HEK293T (cell line): ENCODE measurements at places on chromosomes 5 and 9.

- DNase-seq: no peak
Observed at GRCh38 chr5:178586396-178586795, 3.8 kb downstream of the COL23A1 start.

DNA sequence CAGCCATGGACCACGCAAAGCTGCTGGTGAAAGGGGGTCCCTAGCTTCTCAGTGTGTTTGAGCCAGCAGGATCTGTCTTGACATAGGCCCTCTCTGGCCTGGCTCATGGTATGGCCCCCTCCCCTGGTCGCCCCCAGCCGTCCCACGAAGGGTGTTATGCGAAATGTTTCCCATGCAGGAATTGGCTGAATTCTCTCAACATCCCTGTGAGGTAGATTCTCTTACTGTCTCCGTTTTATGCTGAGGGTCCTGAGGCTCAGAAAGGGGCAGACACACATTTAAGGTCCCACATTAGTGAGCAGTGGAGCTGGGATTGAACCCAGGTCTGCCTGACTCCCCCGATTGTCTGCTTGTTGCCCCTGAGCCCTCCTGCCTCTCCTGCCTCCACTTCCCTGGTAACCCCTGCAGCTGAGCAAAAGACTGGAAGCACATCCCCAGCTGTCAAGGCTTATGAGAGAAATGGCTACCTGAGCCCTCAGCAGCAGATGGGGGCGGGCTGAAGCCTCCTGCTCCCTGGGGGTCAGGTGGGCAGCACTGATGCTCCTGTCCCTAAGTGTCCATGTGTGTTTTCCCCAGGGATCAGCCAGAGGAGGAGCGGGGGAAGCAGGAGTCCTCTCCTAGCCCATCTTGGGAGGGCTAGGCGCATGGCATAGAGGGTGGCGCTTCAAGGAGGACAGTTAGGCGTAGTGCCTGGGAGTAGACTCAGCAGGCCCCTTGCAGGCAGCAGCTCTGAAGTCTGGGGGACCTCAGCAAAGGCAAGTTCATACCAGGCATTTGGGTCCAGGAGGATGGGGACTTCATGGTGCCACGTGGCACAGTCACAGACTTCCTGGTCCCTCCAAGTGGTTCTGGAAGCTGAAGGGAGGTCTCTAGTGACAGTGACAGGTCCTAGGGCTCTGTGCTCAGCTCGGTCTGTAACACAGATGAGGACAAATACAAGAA lies 49.0 kb upstream of the GARNL3 start:
- no peak for DNase-seq

DNA sequence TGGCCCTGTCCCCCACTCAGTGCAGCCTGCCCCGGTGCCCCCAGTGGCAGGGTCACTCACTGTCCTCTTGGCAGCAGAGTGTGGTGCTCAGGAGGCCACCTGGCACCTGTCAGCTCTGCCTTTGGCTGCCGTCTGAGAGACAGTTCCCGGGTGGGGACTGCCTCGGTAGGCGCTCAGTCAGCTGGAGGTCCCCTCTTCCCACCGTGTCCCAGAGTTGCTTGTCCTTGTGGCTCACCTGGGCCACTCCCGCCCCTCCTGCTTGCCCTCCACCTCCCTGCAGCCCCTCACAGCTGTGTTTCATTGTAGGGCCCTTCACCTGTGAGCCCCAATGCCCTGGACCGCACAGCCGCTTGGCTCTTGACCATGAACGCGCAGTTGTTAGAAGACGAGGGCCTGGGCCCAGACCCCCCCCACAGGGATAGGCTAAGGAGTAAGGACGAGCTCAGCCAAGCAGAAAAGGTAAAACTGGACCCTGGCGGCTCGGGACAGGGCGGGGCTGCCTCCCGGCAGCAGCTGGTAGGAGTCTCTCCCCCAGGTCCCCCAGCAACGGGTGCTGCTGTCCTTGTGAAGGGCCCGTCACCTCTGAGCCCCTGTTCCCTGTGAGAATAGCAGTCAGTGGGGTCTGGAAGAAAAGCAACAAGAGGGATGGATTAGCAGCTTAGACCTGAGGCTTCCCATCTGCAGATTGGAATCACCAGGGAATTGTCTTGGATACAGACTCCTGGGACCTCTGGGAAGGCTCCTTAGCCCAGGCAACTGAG lies 122.7 kb downstream of the DAB2IP start:
- no peak for DNase-seq

DNA sequence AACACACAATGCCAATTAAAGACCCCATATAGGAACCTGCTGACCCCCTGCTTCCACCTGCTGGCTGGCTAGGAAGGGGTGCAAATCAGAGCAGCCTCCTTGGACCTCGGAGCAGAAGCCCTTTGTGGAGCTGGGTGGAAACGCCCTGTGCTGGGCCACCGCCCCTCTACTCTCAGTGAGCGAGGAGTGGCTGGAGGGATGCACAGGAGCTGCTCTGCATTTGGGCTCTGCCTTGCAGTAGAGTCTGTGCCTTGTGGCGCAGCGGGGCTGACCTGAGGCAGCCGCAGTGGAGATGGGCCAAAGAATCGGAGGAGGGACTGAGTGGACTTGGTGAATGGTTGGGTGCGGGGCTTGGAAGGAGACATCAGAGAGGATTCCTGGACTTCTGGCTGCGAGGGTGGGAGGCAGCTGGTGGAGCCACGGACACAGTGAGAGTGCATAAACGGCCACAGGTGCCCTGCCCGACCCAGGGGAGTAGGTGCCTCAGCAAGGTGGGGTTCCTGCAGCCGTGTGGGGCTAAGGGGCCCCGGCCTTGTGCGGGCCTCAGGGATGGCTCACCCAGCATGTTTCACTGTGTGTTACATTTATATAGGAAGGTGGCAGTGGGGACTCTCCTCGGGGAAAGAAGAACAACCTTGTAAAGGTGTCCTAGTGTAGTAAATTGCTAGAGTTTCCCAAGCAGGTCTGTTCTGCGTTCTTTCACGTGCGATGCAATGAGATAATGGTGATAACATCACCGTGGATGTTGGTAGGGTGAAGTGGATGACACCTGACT lies 14.1 kb upstream of the IRX4 start:
- no peak for DNase-seq

DNA sequence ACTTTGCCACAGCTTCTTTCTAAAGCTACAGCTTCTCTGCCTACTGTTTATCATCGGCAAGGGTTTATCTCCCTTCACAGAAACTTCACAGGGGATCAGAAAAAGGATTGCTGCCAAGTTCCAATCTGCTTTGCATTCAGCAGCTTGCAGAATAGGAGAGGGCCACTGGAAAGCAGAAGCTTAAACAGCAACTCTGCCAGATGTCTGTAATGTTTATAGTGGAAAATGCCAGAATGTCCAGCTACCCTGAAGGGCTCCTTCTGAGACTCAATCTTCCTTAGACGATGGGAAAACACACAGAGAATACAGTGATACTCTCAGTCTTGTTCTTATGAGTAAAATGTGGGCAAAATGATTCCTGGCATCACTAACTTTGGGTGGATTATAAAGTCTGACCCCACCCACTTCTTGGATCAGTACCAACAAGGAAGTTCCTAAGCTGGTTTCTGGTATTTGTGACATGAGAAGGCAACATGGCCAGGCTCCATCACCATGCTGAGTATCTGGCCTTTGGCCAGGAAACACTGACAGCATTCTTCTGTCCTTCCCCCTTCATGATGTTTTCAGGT lies 19.0 kb downstream of the STOM start:
- no peak for DNase-seq
